ENCODE measurements at places on chromosomes 7 and 10.

DNA sequence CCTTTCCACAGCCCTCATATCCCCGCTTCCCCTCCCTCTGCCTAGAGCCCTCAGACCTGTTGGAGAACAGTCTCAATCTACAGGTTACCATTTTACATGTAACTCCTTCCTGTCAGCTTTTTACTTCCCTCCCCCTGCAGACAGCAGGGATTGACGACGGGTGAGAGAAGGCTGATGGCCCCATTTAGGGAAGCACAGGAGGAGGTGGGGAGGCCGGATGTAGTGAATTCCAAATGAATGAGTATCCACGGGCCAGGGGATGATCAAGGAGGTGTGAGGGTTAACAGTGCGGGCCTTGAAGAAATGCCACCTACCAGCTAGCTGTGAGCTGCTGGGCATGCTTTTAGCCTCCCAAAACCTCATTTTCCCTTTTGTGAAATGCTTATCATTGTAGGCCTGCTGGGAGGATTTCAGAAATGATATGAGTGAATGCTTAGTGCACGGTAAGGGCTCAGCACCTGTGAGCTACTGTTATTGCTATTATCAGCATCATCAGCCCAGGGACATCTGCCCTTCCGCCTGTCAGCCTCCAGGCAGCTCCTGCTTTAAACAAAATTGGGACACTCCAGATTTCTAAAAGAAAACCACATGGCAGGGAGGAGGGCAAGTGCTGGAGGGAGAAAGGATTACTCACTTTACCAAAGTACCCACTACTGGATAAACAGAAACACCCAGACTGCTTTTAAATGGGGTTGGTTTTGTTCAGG, 6.5 kb upstream of the NANOS1 start:
- peak; percentile 91 for DNase-seq

GRCh38 chr10:114491419-114491818, 87.1 kb upstream of the AFAP1L2 start:
- DNase-seq = no peak

GRCh38 chr10:6716516-6716915, 136.4 kb upstream of the PRKCQ start:
- DNase-seq = peak; percentile 63

GRCh38 chr10:78616125-78616695, 452.6 kb upstream of the ZMIZ1 start:
- DNase-seq = no peak

DNA sequence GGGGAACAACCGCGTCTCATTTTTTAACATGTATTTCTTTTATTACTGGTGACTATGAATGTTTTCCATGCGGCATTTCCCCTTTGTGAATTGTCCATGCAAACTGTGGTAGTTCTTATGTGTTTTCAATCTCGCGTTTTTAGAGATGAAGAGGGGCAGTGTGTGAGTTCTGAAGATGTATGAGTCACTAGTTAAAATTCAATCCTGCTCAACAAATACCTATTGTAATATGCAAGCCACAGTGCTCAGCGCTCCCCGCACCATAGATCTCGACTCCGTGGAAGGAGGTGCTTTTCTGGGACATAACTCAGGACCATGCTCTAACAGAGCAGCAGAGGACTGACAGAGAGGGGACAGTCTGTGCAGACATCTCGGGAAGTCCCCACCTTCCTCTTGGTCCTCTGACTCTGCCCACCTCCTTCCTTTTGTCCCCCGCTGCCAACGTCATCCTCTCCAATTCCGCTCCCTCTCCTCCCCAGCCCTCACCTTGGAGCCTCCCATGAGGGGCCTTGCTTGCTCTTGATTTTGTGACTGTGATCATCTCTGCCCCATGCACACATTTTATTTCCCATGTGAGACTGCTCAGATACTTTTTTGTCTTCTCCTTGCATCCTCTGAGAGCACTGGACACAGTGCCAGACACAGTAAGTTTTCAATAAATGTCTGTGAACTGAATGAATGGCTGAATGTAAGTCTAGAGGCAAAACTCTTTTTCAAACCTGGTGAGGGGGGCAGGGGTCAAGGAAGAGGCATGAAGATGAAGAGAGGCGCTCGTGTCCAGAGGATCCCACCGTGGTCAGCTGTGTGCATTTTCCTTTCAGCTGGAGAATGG, 42.7 kb upstream of the PLEKHA1 start:
- DNase-seq = no peak

DNA sequence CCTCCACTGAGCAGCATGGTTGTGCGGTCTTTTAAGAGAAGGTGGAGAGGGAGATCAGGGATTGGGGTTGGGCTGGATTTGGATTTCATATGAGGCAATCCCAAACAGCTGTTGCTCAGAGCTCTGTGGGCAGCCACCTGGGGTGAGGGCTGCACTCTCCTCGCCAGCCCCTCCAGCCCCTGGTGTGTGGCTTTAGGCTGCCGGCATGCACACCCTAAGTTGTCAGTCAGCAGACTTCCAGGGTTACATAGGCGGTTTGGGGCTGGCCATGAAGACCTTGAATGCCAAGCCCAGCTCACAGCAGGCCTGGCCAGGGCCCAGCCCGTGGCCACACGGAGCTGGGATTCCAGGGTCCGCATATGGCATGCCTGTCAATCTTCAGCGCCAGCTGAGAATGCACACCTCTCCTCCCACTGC, 54.8 kb downstream of the ZMIZ1 start:
- no peak for DNase-seq

DNA sequence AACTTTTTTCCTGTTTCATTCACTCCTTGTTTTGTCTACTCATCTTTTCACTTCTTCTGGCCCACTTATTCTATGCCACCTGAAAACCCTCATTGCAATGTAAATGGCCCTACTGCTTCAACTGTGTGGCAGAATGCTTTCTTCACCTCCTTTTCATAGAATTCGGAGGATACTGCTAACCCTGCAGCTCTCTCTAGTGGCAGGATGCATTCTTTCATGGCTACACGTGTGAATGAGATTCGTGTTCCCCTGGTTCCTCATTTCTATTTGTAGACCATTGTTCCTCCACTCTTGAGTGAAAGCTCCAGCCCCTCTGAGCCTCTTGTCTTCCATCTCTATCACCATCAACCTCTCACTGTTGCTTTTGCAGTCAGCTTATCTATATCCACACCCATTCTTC, 20.9 kb upstream of the CYP26C1 start:
- DNase-seq = peak; percentile 34

DNA sequence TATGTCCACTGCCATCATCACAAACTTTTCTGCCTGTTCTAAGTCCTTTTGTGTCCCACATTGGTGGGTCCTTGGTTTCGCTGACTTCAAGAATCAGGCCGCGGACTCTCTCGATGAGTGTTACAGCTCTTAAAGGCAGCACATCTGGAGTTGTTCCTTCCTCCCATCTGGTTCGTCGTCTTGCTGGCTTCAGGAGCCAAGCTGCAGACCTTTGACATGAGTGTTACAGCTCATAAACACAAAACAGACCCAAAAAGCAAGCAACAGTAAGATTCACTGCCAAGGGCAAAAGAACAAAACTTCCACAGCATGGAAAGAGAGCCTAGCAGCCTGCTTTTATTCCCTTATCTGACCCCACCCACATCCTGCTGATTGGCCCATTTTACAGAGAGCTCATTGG, 30.2 kb downstream of the ASNS start:
- no peak for DNase-seq

DNA sequence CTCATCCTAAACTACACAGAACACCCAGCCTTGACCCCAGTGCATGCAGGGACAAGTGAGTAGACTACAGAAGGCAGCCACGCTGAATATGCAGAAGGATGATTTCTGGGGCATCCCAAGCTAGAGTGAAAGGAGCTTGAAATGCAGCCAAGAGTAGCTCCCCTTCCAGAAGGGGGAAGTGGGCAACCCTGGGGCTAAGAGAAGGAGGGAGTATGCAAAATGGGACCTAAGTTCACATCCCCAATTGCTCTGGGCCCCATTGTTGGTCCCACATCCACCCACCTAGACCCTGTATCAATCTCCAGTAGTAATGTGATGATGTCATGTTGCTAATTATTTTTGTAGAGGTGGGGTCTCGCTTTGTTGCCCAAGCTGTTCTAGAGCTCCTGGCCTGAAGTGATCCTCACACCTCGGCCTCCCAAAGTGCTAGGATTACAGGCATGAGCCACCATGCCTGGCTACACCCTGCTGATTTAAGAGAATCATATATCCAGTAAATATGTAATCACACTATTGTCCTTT, 5.6 kb upstream of the PSTK start:
- DNase-seq = no peak

GRCh38 chr10:33111488-33112051, 153.5 kb upstream of the ITGB1 start:
- no peak for DNase-seq

DNA sequence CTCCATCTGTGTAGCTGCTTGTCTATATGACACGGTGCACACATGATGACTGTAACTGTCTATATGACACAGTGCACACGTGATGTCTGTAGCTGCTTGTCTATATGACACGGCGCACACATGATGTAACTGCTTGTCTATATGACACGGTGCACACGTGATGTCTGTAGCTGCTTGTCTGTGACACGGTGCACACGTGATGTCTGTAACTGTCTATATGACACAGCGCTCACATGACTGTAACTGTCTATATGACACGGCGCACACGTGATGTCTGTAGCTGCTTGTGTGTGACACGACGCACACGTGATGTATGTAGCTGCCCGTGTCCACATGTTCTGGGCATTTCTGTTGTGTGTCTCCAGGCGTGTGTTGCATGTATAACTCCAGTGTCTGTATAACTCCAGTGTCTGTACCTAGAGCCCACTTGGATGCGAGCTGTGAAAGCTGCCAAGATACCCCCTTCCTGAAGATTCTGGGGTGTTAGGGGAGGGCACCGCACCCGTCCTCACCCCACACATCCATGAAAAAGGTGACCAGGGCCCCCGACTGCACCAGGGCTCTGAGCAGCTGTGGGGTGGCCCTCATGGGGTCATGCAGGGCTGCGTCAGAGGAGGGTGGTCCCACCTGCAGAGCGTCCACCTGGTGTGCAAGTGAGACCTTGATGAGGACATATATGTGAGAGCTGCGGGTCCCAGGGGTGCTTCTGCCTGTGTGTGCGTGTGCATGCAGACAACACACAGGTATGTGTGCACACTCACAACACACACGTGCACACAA, 137.9 kb downstream of the ELFN1 start:
- no peak for DNase-seq

GRCh38 chr7:40880581-40880980, 745.8 kb downstream of the SUGCT start:
- no peak for DNase-seq

DNA sequence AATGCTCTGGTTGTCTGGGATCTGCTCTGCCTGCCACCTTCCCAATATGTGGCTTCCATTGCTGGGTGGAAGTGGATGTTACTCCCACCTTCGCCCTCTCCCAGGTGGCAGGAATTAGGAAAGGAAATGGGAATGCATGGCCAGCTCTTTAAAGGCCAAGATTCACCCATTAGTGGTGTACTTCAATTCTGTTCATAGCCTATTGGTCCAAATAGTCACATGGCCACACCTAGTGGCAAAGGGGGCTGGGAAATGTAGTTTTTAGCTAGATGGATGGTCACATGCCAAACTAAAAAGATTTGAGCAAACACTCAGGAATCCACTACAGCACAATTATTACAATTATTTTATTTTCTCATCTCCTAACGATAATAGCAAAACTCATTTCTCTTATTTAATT, 135.1 kb downstream of the NPY start:
- DNase-seq = peak; percentile 31

DNA sequence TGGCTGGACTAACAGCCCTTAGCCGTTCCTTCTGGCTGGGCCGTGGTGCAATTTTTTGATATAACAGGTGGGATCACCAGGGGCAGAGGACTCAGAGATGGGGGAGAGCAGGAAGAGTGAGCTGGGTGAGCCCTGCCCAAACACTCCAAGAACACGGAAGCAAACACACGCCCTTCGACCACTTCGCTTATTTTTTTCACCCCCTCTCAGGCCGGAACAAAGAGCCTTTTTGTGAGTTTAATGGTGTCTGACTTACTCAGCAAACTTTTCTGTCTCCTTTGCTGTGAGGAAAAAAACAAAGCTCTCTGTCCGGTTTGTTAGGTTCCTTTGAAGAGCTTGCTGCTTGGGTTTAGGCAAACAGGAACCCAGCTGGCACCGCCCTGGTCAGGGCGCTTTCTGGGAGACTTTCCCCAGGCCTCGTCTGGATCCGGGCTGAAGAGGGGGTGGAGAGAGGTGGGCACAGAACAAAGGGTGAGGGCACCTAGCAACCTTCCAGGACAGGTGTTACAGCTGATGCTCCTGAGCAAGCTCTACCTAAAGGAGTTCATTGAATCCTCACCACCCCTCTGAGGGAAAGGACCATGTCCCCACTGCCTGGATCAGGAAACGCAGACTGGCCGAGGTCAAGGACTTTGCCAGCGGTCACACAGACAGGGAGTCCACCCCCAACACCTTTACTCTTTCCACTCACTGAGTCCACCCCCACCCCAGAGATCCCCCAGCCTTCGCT, 23.3 kb downstream of the CALML3 start:
- DNase-seq = peak; percentile 50

GRCh38 chr7:152076324-152076821, 50.9 kb downstream of the GALNT11 start:
- DNase-seq = no peak

DNA sequence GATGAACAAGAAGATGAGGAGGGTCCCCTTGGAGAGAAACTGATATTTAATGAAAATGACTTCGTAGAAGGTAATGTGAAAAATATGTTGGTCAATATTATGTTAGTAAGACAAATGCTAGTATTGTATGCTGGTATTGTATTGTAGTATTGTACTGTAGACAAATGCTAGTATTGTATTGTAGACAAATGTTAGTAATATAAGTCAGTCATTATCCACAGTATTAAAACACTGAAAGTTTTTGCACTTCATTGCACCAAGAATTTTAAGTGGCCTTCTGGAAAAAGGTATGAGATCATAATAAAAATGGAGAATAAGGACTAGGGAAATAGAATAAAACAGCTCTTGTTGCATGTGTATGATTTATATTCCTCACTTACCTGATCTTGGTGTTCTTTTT, 17.5 kb downstream of the CSGALNACT2 start:
- no peak for DNase-seq

- no peak for DNase-seq
Measured at GRCh38 chr7:45401155-45401554, 173.0 kb upstream of the ADCY1 start.

GRCh38 chr7:40850017-40850416, 715.2 kb downstream of the SUGCT start:
- DNase-seq = no peak

- no peak for DNase-seq
Measured at GRCh38 chr10:133458021-133458709, 4.4 kb downstream of the SCART1 start.

GRCh38 chr7:81414411-81414810, 355.4 kb downstream of the HGF start:
- DNase-seq = peak; percentile 44

GRCh38 chr10:74875966-74876365, 49.6 kb downstream of the KAT6B start:
- no peak for DNase-seq

- DNase-seq = no peak
Measured at GRCh38 chr10:84659497-84660439, 331.4 kb downstream of the CCSER2 start.

DNA sequence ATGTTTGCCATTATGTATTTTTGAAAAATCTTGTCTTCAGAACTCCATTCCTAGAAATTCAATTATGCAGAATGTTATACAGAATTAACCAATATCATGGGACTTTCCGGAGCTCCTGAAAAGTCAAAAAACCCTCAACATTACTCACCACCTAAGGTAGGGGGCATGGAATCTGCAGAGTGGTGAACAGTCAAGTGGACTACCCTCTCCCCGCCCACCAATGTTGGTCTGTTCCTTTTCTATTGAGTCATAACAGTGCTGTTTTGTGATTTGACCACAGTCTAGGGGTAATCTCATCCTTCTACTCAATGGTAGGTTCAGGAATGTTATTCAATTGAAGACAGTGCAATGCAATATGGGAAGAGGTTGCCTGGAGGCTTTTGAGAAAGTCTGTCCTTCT, 130.5 kb upstream of the HABP2 start:
- no peak for DNase-seq

Measured in A172 (cell line).